ENCODE measurements at places on chromosomes 7 and 10. TPM values are rescaled to one million over a fixed set of nuclear protein-coding genes. Genes with fewer than 3 reads are reported as not detected.

Gene NEUROG3
- not detected for total RNA-seq

Gene OPALIN
- total RNA-seq, result not detected

Gene EIF3B
- 170 TPM for total RNA-seq

Gene CPN1
- total RNA-seq, result not detected

Gene TM9SF3
- total RNA-seq, result 61.4 TPM

Gene MSANTD7
- total RNA-seq, result 21.0 TPM

Gene AKR1E2
- total RNA-seq, result 3.1 TPM

Gene CACNA2D1
- not detected for total RNA-seq

GRCh38 chr10:44343843-44344242, 41.1 kb downstream of the CXCL12 start:
- no peak for DNase-seq
- no peaks in the 10 kb centered on the region for H3K4me1 ChIP-seq
- no peak overlapping the region for H3K4me3 ChIP-seq
- H3K36me3 ChIP-seq, result no peaks in the 10 kb centered on the region
- peaks cover 2% of the 10 kb centered on the region for H3K27me3 ChIP-seq

- H3K4me1 ChIP-seq, result peaks cover 13% of the 10 kb centered on the region
- H3K27ac ChIP-seq, result peak overlapping the region; percentile 65
- no peak for DNase-seq
These were observed 41.5 kb upstream of the ANAPC16 start for GRCh38 chr10:72174297-72174662.

- no peak overlapping the region for H3K4me3 ChIP-seq
- H3K27me3 ChIP-seq, result no peaks in the 10 kb centered on the region
- H3K36me3 ChIP-seq, result peaks cover 19% of the 10 kb centered on the region
- no peak for DNase-seq
- H3K27ac ChIP-seq, result no peak overlapping the region
- H3K4me1 ChIP-seq, result no peaks in the 10 kb centered on the region
These were observed 71.0 kb downstream of the CASD1 start for GRCh38 chr7:94580601-94581000.

DNA sequence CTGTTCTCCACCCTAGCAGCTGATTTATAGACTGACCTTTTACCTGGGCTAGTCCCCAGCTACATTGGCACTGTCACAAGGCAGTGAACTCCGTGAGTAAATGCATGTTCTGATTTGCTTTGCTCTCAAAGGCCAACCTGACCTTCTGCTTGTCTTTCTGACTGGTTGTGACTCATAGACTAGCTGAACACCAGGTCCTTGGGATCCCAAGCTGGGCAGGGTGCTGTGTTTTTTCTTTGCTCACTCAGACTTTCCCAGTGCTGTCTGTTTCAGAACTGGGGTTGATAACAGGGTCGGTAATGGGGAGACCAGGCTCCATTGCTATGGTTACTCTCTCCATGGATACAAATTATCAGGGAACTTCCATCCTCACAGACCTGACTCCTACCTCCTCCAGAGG, 35.0 kb downstream of the EVX1 start:
- H3K4me3 ChIP-seq, result no peak overlapping the region
- no peaks in the 10 kb centered on the region for H3K4me1 ChIP-seq

GRCh38 chr10:1412531-1413189, 324.7 kb downstream of the ADARB2 start:
- no peak overlapping the region for H3K27ac ChIP-seq
- no peak for DNase-seq
- H3K36me3 ChIP-seq, result no peaks in the 10 kb centered on the region
- H3K4me1 ChIP-seq, result no peaks in the 10 kb centered on the region
- H3K4me3 ChIP-seq, result no peak overlapping the region

DNA sequence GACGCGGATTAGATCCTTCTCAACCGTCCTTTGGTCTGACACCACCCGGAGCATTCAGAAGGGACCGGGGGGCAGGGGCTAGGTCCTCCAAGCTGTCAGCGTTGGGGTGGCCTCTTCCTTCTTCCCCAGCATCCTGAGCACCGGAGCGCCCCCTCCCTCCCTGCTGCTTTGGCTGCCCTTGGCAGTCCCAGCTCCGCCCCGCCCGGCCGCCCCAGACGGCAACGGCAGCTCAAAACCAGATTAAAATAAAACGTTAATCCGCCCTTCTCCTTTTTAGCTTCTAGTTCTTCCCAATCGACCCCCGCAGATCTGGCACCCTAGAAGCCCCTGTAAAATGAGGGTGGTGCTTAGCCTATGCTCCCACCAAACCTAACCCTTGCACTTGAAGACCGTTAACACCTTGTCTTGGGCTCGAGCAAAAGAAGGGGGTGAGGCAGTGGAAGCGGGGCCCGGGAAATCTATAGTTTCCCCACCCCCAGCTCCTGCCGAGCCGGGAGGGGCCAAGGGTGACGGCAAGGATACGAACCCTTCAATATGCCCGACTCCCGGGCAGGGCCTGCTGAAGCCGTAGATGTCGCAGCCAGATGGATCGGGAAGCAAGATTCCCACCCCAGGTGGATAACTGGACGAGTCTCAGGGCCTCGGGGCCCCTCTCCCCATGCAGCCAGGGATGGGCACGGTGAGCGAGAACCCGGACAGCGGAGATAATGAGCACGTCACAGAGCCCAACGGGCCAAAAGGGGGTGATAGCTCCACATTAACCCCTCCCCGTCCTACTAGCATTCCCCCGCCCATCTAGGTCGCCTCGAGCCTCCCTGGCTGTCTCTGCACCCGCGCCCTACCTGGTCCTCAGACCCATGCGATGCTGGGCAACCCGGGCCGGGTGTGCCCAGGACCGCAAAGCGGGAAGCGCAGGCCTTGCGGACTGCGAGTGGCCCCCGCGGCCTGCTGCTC, 169.7 kb downstream of the NRF1 start:
- H3K27me3 ChIP-seq, result peaks cover 75% of the 10 kb centered on the region
- no peak for DNase-seq
- H3K4me3 ChIP-seq, result peak overlapping the region; percentile 58
- peaks cover 2% of the 10 kb centered on the region for H3K36me3 ChIP-seq

- H3K4me3 ChIP-seq, result no peak overlapping the region
- no peak overlapping the region for H3K27ac ChIP-seq
- peaks cover 47% of the 10 kb centered on the region for H3K27me3 ChIP-seq
- peaks cover 25% of the 10 kb centered on the region for H3K4me1 ChIP-seq
These were observed 15.7 kb downstream of the JCAD start for GRCh38 chr10:30043476-30044270.

- H3K27me3 ChIP-seq, result no peaks in the 10 kb centered on the region
- H3K27ac ChIP-seq, result no peak overlapping the region
- H3K4me1 ChIP-seq, result no peaks in the 10 kb centered on the region
- no peak for DNase-seq
- no peaks in the 10 kb centered on the region for H3K36me3 ChIP-seq
These were observed 394.9 kb downstream of the HTR7 start for GRCh38 chr10:90462749-90463470.

DNA sequence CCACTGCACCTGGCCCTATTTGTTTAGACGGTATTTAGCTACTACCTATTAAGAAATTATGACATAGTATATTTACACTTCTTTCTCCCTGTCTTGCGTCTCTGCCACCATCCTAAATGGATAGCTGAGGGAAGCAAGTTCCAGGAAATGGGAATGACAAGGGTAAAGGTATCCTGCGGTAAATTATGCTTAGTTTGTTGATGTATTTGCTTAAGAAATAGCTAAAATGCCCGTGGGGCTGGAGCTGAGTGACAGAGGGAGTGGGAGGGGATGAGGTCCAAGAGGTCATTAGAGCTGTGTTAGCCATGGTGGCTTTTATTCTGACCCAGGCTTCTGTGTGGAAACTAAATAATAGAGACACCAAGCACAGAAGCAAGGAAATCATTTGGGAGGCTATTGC, 29.0 kb upstream of the UBE2D1 start:
- H3K27me3 ChIP-seq, result peaks cover 30% of the 10 kb centered on the region
- H3K4me1 ChIP-seq, result no peaks in the 10 kb centered on the region
- H3K27ac ChIP-seq, result no peak overlapping the region
- no peak for DNase-seq
- H3K4me3 ChIP-seq, result no peak overlapping the region

GRCh38 chr7:31000161-31000693, 36.5 kb downstream of the GHRHR start:
- no peaks in the 10 kb centered on the region for H3K36me3 ChIP-seq
- H3K27ac ChIP-seq, result no peak overlapping the region
- no peaks in the 10 kb centered on the region for H3K4me1 ChIP-seq
- H3K4me3 ChIP-seq, result no peak overlapping the region
- DNase-seq, result no peak
- H3K27me3 ChIP-seq, result no peaks in the 10 kb centered on the region

DNA sequence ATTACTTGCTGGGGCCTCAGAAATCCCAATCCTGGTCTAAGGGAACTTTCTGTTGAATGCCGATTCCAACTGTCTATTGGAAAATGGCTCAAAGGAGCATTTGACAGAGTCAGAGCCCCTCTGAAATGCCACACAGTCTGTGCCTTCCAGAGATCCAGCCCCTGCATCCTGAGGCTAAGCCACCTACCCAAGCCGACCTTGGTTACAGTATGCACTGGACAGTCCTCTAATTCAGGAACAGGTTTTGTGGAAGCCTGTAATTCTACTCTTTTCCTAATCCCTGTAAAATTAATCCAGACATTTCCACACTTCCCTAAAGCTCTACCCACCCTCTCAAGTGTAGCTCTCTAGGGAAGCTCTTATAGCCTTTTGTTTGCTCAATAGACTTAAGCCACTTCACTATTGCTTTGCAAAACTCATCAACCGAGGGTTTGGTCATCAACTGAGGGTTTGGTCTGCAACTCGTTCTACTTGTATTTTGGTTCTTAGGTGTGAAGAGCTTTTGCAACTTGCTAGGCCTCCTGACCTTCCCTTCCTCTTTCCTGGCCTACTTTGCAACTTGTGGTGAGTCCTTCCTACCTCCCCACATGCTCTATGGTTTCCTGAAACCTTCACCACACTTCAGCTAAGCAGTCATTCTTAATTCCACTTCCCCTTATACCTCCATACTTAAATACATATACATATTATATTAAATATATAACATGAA, 364.8 kb downstream of the SFMBT2 start:
- H3K4me1 ChIP-seq, result peaks cover 55% of the 10 kb centered on the region
- H3K36me3 ChIP-seq, result peaks cover 32% of the 10 kb centered on the region
- peak; percentile 77 for DNase-seq
- no peak overlapping the region for H3K4me3 ChIP-seq

DNA sequence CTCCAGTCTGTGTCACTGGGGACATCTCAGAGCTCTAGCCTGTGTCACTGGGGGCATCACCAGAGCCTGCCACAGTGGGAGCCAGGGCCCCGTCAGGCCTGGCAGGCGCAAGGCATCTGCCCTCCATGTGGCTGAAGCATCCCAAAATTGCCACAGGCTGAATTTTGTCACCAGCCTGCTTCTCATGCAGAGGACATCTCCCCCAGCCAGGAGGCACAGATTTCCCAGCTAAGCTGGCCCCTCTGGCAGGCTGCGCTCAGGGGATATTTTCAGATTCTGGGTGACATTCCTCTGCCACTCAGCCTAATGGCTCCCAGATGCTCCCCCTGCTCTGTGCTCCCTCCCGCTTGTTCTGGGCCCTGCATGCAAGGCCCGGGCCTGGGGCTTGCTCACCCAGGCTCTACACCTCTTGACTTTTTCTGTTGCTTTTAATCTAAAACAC, 64.6 kb downstream of the COL13A1 start:
- DNase-seq, result no peak
- peaks cover 5% of the 10 kb centered on the region for H3K4me1 ChIP-seq
- no peak overlapping the region for H3K27ac ChIP-seq
- no peaks in the 10 kb centered on the region for H3K36me3 ChIP-seq

- no peak overlapping the region for H3K27ac ChIP-seq
- no peak overlapping the region for H3K4me3 ChIP-seq
- no peaks in the 10 kb centered on the region for H3K27me3 ChIP-seq
- DNase-seq, result no peak
- H3K4me1 ChIP-seq, result peaks cover 6% of the 10 kb centered on the region
These were observed 8.0 kb downstream of the GHITM start for GRCh38 chr10:84147347-84147746.

GRCh38 chr7:90119178-90119971, 34.9 kb upstream of the STEAP1 start:
- DNase-seq, result no peak
- H3K27me3 ChIP-seq, result peaks cover 31% of the 10 kb centered on the region
- peak overlapping the region; percentile 38 for H3K4me3 ChIP-seq
- H3K4me1 ChIP-seq, result peaks cover 5% of the 10 kb centered on the region
- no peak overlapping the region for H3K27ac ChIP-seq

DNA sequence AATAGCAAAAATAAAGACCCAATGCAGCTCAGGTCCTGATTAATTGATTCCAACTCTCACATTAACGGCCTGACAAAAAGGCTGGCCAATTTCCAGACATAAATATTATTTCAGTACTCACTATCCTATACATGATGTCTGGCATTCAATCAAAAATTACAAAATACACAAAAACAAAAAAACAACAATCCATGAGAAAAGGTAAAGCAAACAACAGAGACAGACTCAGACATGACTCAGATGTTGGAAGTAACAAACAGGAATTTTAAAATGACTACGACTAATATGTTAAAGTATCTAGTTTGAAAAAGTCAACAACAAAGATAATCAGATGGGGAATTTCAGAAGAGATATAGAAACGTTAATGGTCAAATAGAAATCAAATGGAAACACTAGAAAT, 152.8 kb downstream of the AMPH start:
- H3K27ac ChIP-seq, result no peak overlapping the region
- DNase-seq, result no peak
- no peaks in the 10 kb centered on the region for H3K4me1 ChIP-seq
- no peak overlapping the region for H3K4me3 ChIP-seq

DNA sequence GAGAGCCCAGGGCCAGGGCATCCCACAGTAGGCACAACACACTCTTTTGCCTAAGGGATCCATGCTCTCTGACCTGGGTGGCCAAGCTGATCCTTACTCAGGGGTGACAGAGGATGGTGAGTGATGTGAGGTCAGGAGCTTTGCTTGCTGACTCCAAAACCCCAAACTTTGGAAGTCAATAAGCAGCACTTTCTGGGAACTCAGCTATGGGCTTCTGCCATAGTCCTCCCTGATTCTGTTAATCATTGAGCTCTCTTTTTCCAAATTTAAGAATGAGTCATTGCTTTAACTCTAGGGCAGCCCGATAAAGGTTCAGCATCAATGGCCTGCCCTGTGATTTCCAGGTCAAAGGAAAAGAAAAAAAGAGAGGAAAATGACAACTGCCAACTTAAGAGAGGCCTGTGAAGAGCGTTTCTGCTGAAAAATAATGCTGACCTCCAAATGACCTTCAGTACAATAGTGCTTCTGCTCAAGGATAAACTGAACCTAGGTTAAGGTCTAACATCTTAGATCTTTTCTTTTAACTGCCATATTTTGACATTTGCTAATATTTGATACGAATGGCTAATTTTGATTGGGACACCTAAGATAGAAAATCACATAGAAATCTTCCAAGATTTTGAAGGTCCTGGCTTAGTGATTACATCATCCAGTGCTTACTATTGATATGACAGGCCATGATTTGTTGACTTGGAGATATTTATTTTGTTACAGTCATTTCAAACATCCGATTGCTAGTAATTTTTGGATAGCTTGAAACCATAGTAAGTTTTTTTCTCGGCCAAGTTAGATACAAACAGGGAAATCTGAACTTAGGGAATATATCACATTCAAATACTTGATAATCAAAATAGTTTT, 20.8 kb upstream of the RELN start:
- H3K27ac ChIP-seq, result no peak overlapping the region
- H3K36me3 ChIP-seq, result no peaks in the 10 kb centered on the region
- no peak overlapping the region for H3K4me3 ChIP-seq
- no peaks in the 10 kb centered on the region for H3K4me1 ChIP-seq
- no peak for DNase-seq

GRCh38 chr7:47937065-47937687, 11.1 kb downstream of the PKD1L1 start:
- no peaks in the 10 kb centered on the region for H3K27me3 ChIP-seq
- peak; percentile 80 for DNase-seq
- H3K36me3 ChIP-seq, result peaks cover 2% of the 10 kb centered on the region
- peaks cover 30% of the 10 kb centered on the region for H3K4me1 ChIP-seq
- peak overlapping the region; percentile 15 for H3K4me3 ChIP-seq
- peak overlapping the region; percentile 75 for H3K27ac ChIP-seq

Data from activated CD8-positive, alpha-beta memory T cell treated with anti-CD3 and anti-CD28 coated beads, Interleukin-2, amount 10 ng/mL, durations not matched to agents 7 days and 5 days (primary cell).